ENCODE measurements at places on chromosomes 2 and 18.

DNA sequence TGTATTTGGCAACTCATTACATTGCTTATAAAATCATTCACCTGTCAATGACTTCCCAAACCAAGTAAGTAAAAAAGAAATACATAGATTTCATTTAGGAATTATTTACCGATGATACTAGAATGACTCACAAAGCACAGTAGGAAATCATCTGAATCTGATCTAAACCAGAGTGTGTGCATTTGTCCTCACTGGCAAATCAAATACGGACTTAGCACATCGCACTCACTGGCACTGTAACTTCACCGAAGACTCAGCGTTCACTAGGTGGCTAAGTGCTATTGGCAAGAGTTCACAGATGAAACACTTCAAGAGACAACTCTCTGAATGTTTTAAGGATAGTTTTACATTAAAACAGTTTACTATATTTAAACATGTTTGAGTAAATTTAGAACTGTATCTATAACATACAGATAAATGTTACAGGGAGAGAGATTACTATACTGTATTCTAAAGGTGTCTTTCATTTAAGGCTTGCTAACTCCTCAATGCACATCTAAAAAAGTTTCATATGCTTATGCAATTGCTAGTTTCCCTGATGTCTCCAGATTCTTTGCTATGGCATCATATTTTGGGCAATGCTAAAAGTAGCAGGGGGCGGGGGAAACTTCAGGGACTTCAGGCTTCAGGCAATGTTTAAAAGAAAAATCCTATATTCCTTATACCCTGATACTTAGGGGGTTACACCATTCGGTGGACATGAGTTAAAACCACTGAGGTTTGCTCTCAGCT lies 48.8 kb downstream of the STK39 start:
- DNase-seq = no peak

DNA sequence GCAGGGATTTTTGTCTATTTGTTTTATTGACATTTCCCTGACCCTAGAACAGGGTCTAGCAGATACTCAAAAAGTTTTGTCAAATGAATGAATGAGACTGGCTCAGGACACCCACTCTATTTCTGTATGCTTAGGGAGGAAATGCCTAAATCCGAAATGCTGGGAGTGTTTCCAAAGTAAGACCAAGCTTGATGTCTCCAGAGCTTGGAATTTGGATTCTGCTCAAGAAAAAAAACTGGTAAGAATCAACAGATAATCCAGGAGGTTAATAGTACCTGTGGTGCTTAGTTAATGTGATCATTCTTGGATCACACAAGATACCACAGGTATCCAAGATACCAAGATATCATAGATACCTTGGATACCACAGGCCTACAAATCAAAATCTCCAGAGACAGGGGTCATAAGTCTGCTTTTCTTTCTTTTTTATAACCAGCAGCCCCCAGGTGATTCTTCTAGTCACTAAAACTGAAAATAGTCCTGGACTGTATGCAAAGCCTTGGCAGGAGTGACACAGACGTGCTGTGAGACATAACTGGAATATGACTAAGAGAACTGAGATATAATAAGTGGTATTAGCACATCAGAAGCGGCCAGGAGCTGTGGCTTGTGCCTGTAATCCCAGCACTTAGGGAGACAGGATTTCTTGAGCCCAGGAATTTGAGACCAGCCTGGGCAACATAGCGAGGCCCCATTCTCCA lies 39.9 kb upstream of the SP3 start:
- no peak for DNase-seq

DNA sequence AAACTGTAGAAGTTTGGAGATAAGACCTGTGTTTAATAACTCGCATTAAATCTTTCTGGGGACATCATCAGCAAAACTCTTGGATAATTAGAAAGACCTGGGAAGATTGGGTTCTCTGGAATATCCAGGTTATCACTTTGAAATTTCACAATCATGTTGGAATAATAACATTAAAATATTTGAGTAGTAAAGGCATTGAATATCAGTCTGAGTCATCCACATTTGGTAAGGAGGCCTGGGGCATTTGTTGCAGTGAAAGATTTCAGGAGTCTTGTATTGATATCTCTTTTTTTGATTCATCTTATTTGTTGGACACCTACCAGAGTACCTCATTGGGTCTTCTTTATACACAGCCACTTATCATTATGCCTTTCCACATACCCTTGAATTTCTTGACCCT lies 95.9 kb downstream of the EPB41L5 start:
- DNase-seq = no peak

DNA sequence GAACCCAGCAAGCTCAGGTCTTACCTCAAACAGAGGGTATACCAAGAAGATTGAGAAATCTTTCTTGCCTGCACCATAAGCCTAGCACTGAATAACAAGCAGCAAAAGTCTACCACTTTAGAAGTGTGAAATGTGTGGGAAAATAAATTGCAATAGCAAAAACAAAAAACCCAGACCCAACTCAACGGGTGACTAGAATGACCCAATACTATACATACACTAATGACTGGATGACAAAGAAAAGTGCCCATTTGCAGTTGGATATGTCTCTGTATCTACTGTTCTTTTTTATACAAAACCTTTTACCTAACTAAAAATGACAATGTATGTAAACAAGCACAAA lies 950.6 kb downstream of the TRIB2 start:
- no peak for DNase-seq

GRCh38 chr2:146931109-146931508 lies 913.7 kb upstream of the ACVR2A start:
- DNase-seq = no peak

DNA sequence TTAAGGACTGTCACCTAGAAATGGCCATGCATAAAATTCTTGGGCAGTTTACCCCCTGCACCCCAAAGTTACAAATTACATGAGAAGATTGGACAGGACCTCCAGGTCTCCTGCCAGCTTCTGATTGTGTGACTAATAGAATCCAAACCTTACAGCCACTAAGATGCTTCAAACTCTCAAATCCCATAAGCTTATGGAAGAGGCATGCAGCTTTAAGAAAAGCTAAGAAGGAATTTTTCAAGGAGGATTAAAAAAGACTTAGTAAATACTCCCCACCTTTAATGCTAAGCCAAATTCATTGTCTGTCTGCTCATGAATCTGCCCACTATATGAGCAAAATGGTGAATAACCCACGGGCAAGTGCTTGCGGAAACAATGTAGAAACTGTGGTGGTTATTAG lies 86.3 kb downstream of the MAIP1 start:
- DNase-seq = no peak

- DNase-seq = no peak
Observed at GRCh38 chr2:122009561-122009960, 254.1 kb downstream of the TSN start.

GRCh38 chr2:146785101-146785500 lies 1059.7 kb upstream of the ACVR2A start:
- DNase-seq = no peak

- DNase-seq = no peak
Observed at GRCh38 chr2:51103205-51103604, 71.3 kb upstream of the NRXN1 start.

DNA sequence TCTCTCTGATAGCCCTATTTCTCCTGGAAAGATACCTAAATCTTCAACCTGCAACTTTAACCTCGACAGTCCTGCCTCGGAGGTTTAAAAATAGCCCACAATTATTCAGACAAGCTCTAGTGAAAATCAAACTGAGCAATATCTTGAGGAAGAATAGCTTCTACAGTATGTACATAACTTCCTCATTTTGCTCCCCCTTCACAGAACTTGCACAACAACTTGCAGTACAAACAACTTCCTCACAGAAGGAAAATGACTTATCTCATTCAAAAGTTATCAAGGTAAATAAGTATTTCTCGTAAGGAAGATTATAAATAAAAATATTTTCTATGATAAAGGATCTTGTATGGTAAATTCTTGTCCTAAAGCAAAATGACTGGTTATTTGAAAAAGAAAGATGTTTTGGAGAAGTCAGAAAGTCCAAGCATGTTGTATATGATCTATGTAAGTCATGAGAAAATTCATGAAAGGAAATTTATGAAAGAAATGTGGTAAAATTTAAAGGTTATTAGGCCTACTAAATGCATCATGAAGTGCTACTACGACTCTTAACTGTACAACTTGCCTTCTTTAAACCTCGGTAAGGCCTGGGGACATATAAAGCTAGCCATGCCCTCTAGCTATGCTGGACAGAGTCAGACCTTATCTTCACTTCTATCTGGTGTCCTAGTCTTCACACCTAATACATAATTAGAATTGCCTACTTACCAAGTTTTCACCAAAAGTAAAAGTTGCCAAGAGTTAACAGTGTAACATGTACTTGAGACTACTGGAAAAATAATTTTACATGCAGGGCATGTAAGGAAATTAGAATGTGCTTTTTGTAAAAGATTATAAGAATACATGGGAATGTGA lies 394.5 kb downstream of the DLGAP1 start:
- DNase-seq = no peak

- no peak for DNase-seq
Observed at GRCh38 chr2:23426263-23426905, 41.4 kb downstream of the KLHL29 start.

GRCh38 chr2:127932199-127932876 lies 46.6 kb upstream of the AMMECR1L start:
- no peak for DNase-seq
